ENCODE measurements at places on chromosomes 6 and 20. TPM values are rescaled to one million over a fixed set of nuclear protein-coding genes. Genes with fewer than 3 reads are reported as not detected.

Gene NOL4L
- total RNA-seq, result 11.8 TPM

DNA sequence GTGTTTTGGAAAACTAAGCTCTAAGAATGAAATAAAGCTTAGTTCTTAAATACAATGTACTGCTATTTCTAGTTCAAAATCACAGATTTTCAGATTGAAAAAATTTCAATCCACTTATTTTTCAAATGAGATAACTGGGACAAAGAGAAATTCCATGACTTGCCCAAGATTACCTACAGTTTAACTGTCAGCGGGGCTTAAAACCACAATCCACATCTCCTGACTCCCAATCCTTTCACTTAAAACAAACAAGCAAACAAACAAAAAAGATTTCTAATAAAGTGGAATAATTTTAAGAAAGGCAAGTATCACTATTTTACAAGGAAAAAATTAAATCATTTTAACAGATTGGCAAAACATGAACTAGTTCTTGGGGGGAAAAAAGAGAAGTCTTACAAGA is 4.2 kb downstream of the PHIP start:
- DNase-seq, result no peak

Gene PTPRA
- 11.0 TPM for total RNA-seq

Gene GPR63
- 3.0 TPM for total RNA-seq

DNA sequence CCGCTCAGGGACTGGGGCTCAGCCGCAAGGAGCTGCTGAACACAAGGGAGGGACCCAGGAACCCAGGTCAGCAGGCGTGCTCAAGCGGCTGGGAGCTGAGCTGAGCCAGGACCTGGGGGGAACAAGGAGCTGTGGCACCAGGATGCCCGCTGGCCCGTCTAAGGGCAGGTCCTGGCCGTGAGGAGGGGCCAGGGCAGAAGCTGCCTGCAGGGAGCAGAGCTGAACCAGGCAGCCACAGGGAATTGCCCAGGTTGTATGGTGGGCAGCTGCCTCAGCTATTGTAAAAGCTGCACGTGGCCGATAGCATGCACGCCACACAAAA is 133.3 kb downstream of the AGPAT4 start:
- DNase-seq, result no peak

GRCh38 chr20:52242237-52243230 is 51.0 kb upstream of the ZFP64 start:
- no peak for DNase-seq

GRCh38 chr6:152573762-152574161 is 63.4 kb downstream of the SYNE1 start:
- no peak for DNase-seq

Gene WFDC5
- total RNA-seq, result not detected

DNA sequence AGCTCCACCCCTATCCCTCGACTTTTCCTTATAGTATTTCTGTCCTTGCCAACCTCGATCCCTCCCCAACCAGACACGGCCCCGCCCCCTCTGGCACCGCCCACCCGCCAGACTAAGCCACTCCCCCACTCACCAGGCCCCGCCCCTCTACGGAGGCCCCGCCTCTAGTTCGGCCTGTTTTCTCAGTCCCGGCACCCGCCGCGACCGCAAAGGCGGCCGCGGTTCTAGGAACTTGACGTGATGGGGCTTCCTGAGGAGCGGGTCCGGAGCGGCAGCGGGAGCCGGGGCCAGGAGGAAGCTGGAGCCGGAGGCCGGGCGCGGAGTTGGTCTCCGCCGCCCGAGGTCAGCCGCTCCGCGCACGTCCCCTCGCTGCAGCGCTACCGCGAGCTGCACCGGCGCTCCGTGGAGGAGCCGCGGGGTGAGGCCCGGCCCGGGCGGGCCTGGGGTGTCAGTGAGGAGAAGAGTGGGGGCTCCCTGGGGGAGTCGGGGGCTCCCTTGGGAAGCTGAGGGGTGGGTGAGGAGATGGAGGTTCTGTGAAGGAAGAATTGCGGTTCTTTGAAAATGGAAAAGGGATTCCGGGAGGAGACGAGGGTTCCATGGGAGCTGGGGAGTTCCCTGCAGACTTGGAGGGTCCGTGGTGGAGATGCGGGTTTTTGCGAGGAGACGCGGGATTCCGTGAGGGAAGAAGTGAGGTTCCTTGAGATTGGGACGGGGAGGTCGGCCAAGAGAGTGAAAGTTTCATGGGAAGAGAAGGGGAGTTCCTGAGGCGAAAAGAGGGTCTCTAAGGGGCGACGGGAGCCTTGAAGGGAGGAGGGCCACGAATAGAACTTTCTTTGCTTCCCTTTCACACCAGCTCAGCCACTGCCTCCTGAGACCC is at the start of gene ACSS2:
Gene ACSS2 (plus strand): TSS at position 207 of the 877 bp plus-strand sequence. CDS start 34 bp downstream, at position 241.
- peak; percentile 11 for DNase-seq

Gene OTOR
- not detected for total RNA-seq

GRCh38 chr6:14472986-14473337 is 355.4 kb downstream of the CD83 start:
- DNase-seq, result no peak

- DNase-seq, result no peak
Measured at GRCh38 chr20:51488331-51488730, 54.2 kb downstream of the NFATC2 start.

Gene HLA-G
- not detected for total RNA-seq

Gene BPIFB4
- not detected for total RNA-seq

Gene MEI4
- total RNA-seq, result 0.11 TPM

- no peak for DNase-seq
Measured at GRCh38 chr6:124064317-124065113, 260.9 kb downstream of the NKAIN2 start.

Gene ARMC2
- total RNA-seq, result 4.0 TPM

- no peak for DNase-seq
Measured at GRCh38 chr20:13426870-13427269, 205.8 kb downstream of the ISM1 start.

Gene NKAIN2
- total RNA-seq, result not detected

Gene SLC22A2
- total RNA-seq, result 1.1 TPM

DNA sequence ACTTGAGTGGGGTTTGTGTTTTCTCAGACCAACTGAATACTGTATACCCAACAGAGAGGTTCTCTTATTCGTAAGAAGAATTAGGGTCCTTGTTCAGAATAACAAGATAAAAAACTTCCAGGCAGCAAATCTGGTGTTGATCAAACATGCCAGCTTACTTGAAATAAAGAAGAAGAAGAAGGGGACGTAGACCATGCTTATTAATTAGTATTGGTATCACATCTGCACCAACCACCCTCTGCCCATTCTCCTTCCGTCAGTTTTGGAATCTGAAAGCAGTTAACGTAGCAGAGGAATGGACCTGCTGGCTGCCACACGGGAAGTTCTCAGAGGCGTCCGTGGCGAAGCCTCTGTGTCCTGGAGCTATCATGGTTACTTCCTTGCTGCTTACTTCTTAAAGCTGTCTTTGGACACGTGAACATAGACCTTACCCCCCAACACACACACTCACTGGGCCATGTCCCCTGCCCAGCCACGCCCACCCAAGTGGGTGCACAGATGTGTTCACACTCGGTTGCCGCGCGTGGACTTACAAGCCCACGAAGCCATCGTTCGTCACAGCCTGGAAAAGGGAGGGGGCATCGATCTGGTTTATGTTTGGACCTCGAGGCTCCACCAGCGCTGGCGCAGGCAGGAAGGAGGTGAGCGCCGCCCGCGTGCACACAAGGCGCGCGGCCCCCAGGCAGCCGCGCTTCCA is 4.1 kb upstream of the DLL1 start:
- peak; percentile 32 for DNase-seq

Gene DNAH8
- not detected for total RNA-seq

DNA sequence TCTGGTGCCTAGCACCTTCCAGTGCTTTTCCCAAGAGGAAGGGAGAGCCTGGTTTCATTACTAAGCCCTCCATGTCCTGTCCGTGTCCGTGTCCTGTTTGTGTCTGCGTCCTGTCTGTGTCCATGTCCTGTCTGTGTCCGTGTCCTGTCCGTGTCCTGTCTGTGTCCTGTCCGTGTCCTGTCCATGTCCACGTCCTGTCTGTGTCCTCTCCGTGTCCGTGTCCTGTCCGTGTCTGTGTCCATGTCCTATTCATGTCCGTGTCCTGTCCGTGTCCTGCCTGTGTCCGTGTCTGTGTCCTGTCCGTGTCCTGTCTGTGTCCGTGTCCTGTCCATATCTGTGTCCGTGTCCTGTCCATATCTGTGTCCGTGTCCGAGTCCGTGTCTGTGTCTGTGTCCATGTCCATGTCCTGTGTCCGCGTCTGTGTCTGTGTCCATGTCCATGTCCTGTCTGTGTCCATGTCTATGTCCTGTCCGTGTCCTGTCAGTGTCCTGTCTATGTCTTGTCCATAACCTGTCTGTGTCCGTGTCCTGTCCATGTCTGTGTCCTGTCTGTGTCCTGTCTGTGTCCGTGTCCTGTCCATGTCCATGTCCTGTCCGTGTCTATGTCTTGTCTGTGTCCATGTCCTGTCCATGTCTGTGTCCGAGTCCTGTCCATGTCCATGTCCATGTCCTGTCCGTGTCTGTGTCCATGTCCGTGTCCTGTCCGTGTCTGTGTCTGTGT is 54.4 kb upstream of the BHLHE23 start:
- no peak for DNase-seq

Gene GLP1R
- total RNA-seq, result not detected

Gene C6orf15
- not detected for total RNA-seq

Gene OPN5
- total RNA-seq, result 0.06 TPM

DNA sequence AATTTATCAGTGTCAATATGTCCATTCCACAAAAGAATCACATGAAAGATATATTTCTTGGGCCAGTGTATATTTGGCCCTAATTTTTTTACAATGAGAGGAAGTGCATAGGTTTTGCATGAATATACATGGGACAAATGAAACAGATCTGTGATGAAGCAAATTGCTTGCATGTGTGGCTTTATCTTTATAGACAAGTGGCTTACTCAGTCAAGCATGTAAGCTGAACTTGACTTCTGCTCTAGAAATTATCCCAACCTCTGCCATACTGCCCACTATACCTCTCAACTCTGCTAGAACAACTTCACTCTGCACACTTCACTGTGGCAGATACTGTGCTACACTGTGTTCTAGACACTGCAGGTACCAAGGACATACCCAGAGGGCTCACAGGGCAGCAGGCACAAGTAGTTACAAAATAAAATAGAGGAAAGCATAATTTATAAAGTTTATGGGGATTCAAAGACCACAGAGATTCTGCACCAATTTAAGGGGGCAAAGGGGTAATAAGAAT is 349.2 kb upstream of the HSF2 start:
- DNase-seq, result no peak

Gene SMPD2
- total RNA-seq, result 13.5 TPM

GRCh38 chr6:40536442-40536841 is 50.7 kb downstream of the LRFN2 start:
- DNase-seq, result no peak

DNA sequence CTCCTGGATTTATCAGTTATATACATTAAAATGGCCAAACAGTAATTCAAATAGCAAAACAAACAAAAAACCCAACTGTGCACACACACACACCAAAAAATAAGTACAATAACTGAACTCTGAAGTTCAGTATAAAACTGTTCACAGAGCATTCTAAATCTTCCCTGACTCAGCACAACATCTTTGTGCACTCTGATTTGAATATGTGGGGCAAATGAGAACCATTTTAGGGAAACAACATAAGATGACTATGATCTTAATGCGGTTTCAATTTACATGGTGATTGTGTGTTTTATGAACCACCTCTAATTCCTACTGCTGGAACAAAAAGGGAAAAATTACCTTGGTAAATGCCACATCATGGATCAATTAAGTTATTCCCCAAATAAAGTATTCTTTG is 41.7 kb downstream of the PLAGL1 start:
- DNase-seq, result no peak

Gene GJA10
- not detected for total RNA-seq

Gene SIGLEC1
- total RNA-seq, result not detected

Gene SLC9A8
- 2.2 TPM for total RNA-seq

- DNase-seq, result no peak
Measured at GRCh38 chr6:44333942-44334341, 8.5 kb upstream of the SPATS1 start.

Gene BPHL
- 20.4 TPM for total RNA-seq

Gene CHRNA4
- not detected for total RNA-seq

DNA sequence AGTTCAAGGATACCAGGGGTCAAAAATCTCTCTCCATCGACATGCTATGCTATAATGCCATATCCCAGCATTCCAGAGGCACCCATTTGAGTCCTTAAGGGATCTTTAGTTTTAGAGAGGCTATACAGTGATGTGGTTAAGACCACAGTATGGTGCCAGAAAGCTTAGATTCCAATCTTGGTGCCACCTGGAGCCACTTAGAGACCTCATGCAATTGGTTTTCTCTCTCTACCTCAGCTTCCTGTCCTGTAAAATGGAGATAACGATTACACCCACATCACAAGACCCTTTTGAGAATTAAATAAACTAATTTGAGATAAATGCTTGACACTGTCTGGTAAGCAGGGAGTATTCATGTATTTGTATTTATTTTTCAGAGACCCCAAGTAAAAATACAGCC is 39.0 kb downstream of the PLAGL1 start:
- DNase-seq, result no peak

DNA sequence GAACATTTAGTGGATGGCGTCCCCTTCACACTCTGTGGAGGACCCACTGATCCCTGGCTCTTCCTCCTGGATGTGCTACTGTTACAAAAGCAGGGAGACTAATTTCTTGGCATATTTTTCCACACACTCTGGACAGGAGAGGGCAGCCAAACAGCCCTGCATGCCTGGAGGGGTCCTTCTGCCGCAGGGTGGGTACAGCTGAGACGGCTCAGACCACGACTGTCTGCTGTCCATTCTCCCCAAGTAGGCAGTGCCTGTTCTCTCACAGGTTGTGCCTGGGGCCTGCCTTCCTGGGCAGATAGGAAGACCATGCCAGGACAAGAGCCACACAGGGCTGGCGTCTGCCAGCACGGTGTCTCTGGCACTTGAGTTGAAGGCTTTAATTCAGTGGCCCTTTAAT is 260.1 kb downstream of the FOXC1 start:
- no peak for DNase-seq

DNA sequence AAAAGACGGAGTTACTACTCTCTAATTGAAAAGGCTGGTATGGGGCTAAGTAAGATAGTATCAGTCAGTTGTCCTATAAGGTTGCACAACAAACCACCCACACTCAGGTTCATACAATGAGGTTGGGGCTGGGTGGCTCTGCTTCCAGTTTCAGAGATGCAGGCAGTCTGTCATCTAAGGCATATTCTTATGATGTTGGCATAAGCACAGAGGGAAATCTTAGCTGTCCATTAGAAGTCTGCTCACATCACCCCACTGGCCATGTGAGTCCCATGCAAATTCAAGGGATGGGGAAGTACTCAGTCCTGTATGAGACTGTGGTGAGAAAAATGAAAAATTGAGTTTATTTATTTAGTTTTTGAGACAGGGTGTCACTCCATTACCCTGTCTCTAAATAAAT is 118.6 kb downstream of the LAMP5 start:
- no peak for DNase-seq
